ENCODE measurements at places on chromosomes 6 and 20.
A peak's percentile ranks its signal among the peaks of the same experiment; 100 is the strongest.

GRCh38 chr20:62132421-62132820 lies 10.1 kb downstream of the LSM14B start:
- no peak for DNase-seq

DNA sequence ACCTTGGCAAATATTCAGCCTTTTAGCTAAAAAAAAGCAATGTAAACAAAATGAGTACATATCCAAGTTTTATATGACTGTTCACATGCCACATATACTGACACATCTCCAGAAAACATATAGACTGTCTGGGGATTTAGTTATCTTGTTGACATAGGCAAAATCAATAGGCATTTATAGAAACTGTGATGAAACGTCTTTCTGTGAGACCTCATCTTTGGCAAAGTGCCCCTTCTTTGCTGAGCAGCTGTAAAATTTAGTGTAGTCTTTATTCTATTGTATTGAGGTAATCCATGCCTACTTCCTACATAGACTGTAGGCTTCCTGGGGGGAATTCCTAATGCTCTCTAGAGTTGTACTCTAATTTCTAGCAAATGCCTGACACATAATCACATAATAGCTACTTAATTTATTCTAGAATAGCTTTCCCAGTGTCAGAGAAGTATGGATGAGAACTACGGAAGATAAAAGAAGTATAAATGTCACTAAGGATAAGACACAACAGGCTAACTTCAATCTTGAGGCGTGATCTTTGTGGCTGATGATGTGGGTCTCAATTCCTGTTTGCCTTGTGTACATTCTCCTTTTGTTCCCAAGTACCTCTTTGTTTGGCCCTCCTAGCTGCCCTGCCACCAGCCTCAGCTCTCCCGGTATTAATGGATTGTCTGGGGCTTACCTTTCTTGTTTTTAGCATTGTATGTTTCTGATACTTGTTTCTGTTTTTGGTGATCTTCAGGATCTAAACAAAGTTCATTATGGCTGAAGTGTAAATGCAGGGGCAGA lies 30.6 kb downstream of the PTCHD4 start:
- no peak for DNase-seq

DNA sequence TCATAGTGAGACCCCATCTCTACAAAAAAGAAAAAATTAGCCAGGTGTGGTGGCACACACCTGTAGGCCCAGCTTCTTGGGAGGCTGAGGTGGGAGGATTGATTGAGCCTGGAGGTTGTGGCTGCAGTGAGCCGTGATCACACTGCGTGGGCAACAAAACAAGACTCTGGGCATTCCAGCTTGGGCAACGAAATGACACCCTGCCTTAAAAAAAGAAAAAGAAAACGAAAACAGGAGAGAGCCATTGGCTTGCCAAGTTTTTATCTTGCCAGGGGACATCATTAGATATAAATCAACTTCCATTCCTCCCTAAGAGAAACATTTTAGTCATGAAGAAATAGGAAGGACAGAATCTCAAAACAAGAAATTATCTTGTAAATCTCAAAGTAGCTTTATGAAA lies 109.5 kb downstream of the MAP3K7 start:
- no peak for DNase-seq

DNA sequence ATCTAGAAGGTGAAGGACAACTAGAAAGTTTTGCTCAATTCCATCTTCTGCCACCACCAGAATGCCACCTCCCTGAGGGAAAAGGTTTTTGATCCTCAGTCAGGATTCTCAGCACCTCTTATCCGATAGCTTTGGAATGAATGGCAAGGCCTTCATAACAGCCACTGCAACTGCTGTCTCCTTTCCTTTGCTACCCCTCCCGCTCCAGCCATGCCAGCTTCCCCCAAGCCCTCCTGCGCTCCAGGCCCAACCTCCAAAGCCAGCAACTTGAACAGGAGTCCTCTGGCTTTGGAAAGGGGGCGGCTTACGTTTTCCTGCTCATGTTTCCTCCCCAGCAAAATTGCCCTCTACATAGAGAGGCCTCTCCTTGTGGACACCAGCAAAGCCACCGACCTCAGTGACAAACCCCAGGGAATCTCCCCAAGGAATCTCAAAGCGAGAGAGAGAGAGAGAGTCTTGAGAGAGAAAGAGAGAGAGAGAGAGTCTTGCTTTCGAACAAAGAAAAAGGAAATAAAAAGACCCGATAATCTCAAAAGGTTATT lies 420 bp upstream of the BTN2A1 start:
- DNase-seq, result no peak

DNA sequence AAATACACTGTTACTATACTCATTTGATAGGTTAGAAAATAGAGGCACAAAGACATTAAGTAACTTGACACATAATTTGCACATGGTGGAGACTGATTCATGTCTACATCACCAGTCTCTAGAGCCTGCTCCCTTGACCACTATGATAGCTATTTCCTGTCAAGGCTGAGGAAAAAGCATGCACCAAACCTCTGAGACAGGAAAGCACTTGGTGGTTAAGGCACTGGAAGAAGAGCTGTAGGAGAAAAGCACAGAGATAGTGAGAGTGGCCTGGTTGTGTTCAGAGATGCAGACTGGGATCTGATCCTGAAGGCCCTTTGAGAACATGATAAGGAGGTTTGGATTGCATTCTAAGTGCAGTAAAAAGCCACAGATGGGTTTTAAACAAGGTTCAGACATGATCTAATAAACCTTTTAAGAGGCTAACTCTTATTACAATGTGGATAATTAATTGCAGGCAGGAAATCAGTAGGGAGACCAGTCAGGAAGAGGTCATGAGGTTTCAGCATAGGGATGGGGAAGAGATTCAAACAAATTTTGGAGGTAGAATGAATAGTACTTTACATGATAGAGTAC lies 168.9 kb downstream of the PHF3 start:
- DNase-seq, result no peak

GRCh38 chr6:75102301-75102700 lies 103.6 kb downstream of the COL12A1 start:
- DNase-seq, result no peak

DNA sequence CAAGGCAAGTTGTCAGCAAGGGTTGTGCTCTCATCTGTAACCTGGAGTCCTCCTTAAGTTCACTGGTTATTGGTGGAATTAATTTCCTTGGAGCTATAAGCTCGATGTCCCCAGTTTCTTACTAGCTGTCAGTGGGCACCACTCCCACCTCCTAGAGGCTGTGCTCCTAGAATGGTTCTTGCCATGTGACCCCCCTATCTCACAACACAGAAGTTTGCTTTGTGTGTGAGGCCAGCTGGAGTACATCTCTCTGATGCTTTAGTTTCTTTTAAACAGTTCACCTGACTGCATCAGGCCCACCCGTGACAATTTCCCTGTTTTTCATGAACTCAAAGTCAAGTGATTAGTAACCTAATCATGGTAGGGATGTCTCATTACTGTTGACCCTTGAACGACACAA lies 179.1 kb upstream of the SCGN start:
- DNase-seq, result no peak

DNA sequence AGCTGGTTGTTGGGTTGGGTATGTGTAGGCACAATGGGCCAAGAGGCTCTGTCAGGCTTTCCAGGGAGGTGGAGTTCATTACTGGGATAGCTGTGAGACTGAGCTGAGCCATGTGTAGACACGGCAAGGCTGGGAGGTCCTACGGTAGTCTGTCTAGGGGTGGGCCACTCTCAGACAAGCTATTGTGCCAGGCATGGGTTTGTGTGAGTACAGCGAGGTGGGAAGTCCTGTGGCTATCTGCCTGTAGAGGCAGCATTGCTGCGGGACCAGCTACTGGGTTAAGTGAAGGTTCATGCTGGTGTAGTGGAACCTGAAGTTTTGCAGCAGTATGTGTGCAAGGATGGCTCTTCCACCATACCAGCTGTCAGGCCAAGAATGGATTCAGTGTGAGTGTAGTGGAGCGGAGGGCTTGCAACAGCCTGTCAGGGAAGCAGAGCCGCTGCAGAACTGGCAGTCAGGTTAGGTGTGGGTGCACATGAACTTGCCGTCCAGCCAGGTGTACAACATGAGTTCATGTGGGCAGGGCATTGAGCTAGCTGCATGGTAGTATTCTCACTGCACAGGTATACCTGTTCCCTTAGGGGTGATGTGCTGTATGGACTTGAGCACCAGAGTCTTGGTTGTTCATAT lies 78.0 kb upstream of the CENPW start:
- DNase-seq, result no peak

DNA sequence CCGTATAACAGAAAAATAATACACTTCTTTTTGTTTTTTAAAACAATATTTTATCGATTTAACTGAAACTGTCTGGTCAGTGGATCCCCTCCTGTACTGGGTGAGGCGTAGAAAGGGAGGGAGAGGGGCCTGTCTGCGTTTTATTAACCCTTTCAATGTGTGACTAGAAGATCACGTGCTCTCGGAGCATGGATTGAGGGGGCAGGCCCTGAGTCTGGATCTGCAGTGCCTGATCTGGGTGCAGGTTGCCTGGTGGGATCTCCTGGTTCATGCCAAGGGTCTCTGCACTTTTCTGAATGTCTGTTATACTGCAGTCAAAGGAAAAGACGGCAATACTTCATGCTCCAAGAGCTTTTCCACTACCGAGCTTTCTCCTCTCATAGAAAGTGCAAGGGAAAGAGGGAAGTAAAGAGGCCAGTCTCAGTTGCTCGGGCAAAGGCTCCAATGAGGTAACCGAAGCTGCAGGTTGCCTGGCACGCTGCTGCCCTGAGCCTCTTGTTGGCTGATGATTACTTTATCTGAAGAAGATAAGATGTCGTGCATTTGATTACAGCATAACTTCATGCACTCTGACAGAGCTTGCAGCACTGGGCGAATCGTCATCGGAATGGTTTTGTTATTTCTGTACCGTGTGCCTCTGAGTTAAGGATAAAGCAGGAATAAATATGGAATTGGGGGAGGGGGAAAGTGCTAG lies 167.5 kb upstream of the PMEPA1 start:
- DNase-seq, result no peak

- DNase-seq, result peak; percentile 81
These were observed 58.2 kb upstream of the QKI start for GRCh38 chr6:163356324-163356723.

- no peak for DNase-seq
These were observed 188.0 kb upstream of the TAB2 start for GRCh38 chr6:149129371-149130077.

DNA sequence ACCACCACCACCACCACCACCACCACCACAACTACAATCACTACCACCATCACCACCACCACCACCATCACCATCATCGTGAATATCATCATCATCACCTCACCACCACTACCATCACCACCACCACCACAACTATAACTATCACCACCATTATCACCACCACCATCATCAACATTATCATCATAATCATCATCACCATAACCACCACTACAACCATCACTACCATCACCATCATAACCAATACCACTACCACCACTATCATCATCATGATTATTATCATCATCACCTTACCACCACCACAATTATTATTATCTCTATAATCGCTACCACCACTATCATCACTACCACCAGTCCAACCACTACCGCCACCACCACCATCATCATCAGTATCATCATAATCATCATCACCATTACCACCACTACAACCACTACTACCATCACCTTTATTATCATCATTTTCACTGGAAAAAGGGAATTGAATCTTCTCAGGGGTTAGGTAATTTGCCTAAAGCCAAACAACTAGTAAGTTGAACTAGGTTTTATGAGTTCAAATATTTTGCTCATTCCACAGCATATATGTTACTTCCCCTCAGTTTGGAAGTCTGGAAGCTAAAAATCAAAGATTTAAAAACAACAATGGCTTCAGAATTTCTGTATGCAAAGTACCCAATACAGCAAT lies 8.3 kb downstream of the RIPOR2 start:
- DNase-seq, result no peak

DNA sequence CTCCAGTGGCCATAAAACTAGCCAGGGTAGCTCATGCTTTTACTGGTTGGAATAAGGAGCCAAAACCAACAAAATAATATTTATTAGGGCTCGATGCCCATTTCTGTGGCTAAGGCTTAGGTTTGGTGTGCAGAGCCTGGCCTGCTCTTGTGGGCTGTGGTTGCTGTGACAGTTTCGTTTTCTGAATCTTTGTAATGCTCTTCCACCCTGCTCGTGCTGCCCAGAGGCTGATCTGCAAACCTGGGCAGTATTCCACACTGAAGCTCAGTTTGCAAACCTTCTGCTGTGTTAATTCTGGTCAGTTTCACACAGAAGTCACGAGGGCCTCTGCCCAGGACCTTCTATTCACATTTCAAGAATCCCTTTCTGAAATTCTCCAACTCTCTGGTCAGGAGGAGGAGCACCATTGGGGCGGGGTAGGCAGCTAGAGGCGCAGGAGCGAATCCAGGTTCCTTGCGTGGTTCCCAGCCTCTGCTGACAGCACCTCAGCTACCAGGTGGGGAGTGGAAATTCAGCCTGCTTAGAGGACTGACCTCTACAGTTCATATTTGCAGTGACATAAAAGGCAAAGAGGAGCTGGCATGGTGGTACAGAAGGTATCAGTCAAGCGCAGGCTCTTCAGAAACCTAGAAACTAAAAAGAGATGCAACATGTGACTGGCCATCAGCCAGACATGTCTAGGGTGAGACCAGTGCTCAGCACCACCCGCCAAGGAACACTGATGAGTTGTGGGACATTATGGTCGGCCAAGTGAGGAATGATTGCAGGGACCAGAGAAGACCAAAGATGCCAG lies 14.3 kb upstream of the C20orf144 start:
- DNase-seq, result no peak
